ENCODE measurements at places on chromosomes 5 and 9.

DNA sequence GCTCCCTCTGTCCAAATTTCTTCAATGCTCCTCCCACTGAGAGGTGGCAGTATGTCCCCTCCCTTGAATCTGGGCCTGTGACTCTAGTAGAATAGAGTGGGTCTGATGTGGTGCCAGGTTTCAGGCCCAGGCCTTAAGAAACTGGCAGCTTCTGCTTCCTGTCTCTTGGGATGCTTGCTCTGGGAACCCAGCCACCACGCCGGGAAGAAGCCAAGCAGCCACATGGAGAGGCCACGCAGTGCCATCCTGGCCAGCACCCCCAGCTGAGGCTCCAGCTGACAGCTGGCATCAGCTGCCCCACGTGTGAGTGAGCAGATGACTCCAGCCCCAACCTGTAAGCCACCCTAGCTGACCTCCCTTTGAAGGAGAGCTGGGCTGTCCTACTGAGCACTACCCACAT lies 7.3 kb upstream of the TSPAN17 start:
- DNase-seq = no peak

GRCh38 chr5:43941806-43942205 lies 338.8 kb downstream of the NNT start:
- no peak for DNase-seq

GRCh38 chr9:394347-395052 lies 179.8 kb downstream of the DOCK8 start:
- DNase-seq = no peak

GRCh38 chr9:116800885-116801284 lies 113.8 kb downstream of the TRIM32 start:
- DNase-seq = no peak

GRCh38 chr9:14352503-14352902 lies 38.6 kb upstream of the NFIB start:
- DNase-seq = no peak

- DNase-seq = no peak
Measured at GRCh38 chr9:78781681-78782080, 484.8 kb downstream of the PSAT1 start.

DNA sequence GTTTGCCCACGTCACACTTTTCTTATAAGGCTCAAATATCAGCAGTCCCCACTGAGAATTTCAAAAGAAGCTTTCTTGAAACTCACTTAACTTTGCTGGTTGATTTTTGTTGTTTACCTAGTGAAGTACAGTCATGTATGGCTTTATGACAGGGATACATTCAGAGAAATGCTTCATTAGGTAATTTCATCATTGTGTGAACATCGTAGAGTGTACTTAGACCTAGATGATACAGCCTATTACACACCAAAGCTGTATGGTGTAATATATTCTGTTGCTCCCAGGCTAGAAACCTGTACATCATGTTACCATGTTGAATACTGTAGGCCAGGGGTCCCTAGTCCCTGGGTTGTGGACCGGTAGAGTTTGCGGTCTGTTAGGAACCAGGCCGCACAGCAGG lies 177.0 kb downstream of the ARRDC3 start:
- no peak for DNase-seq

GRCh38 chr5:149164731-149165130 lies 23.4 kb downstream of the ABLIM3 start:
- no peak for DNase-seq

- no peak for DNase-seq
Measured at GRCh38 chr5:116514421-116514970, 60.1 kb downstream of the SEMA6A start.

- no peak for DNase-seq
Measured at GRCh38 chr5:72141440-72142355, 34.4 kb downstream of the MAP1B start.

DNA sequence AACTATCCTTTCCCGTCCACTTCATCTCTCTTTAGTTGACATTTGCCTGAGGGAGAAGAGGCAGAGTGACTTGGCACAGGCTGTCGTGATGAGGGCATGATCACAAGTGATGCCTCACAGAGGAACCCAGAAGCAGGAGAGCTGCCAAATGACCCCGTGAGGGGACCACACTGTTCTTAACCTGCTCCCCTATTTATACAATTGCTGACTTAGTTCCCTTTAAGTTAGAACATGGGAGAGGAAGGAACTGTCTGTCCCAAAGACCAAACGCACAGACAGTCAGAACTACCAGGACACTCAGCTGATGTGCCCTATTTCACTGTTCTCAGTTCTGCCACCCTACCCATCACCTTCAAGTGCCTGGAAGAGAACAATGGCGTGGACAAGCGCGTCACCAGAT lies 73.7 kb downstream of the SLC1A3 start:
- DNase-seq = no peak

DNA sequence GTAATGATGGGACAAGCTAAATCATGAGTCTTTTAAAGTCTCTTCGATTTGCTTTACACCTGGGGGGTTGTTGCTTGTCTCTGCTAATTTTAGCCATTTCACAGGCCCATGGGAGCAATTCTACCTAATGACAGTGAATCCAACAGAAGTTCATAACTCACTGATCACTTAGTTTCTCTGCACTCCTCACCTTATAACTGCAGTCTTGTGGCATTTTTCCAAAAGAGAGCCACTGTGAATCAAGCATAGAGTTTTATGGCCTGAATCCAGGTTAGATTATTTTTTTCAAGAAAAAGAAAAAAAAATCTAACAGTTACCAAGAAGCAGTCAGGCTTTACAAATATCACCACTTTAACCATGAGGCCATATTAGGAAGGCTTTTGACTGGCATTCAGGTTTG lies 1.5 kb upstream of the IL7R start:
- no peak for DNase-seq

- DNase-seq = no peak
Measured at GRCh38 chr5:9519537-9519936, 26.3 kb downstream of the SEMA5A start.

DNA sequence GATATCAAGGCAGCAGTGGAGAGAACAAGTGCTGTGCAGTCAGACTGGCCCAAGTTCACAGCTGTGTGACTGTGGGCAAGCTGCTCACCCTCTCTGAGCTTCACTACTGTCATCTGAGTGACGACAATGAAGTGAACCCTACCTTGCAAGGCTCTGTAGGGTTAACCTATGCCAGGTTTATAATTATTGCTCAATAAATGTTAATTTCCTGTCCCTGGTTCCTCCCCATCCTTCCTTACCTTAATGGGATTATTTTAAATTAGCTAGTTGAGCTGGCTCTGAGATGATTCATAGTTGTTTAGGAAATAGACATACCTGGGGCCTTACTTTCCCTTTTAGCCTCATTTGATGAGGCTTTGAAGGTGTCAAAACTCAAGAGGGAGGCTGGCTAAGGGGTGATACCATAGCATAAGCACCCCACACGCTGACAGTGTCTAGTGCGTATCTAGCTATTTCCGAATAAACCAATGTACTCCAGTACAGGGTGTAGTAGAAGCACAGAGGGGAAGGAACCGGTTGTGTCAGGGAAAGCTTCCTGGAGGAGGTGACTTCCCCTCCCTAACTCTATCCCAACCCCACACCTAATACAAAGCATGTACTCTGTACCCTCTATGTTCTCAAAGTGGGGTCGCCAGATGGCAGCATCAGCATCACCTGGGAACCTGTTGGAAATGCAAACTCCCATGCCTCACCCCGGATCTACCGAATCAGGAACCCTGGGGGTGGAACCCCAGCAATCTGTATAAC lies 63.3 kb upstream of the SLC25A51 start:
- DNase-seq = no peak

DNA sequence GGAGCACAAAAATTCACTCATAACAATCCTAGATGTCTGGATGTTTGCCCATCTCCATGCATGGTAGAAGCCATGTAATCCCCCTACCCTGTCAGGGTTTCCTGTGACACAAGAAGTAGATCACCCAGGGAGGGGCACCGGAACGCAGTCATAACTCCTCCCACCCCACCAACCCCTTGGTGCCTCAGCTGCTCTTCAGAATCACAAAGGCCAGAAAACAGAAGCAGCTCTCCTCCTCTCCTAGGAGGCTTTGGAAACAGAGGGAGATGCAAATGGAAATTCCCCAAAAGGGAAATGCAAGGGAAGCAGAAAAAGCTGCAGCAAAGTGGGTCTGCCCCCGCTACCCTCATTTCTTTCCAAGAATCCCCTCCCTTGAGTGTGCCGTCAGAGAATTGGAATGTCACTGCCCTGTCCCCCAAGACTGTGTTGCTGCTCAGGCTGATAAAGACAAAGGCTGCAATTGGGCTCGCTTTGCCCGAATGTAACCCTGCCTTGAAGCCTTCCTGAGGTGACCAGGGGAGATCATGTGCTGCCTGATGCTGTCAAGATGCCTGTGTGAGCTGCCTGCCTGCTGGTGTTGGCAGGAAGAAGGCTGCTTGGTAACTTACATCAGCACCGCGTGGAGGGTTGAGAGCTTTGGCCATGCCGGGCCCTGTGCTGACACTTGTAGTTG lies 65.5 kb upstream of the ABCA1 start:
- DNase-seq = no peak

- no peak for DNase-seq
Measured at GRCh38 chr9:129713402-129713679, 39.5 kb downstream of the PTGES start.

GRCh38 chr9:35395076-35395705 lies 94.7 kb upstream of the RUSC2 start:
- DNase-seq = no peak

GRCh38 chr9:136831720-136832104 lies 10.6 kb upstream of the AJM1 start:
- DNase-seq = no peak

DNA sequence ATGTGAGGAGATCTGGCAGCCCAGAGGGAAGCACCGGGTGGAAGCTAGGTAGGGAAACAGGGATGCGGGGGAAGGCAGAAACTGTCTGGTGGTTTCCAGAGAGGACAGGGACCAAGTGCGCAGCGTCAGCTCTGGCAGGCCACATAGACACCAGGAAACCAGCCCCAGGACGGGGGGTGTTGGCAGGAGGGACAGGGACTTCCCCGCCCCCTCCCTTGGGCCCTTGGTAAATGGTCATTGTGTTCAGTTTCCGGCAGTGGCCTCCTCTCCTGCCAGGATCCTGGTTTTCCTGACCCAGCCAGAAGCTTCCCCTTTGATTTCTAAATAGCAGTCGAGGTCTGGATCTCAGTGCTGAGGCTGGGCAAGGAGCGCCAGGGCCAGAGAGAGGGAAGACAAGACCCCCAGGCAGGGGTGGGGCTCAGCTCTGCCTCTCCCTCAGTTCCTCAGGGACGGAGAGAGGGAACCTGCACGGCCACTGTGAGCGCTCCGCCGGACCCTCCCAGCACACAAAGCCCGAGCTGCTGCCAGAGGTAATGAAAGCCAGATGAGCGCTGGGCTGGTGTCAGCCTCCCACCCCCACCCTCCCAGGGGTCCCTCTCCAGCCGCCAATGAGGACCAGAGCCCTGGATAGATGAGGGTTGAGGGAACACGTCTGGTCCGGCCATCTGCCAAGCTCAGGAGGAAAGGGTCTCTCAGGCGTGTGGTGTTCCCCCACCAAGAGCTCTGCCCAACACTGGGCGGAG lies 1.8 kb downstream of the RALGDS start:
- DNase-seq = no peak

GRCh38 chr5:134392301-134392700 lies 19.4 kb downstream of the CDKN2AIPNL start:
- no peak for DNase-seq

DNA sequence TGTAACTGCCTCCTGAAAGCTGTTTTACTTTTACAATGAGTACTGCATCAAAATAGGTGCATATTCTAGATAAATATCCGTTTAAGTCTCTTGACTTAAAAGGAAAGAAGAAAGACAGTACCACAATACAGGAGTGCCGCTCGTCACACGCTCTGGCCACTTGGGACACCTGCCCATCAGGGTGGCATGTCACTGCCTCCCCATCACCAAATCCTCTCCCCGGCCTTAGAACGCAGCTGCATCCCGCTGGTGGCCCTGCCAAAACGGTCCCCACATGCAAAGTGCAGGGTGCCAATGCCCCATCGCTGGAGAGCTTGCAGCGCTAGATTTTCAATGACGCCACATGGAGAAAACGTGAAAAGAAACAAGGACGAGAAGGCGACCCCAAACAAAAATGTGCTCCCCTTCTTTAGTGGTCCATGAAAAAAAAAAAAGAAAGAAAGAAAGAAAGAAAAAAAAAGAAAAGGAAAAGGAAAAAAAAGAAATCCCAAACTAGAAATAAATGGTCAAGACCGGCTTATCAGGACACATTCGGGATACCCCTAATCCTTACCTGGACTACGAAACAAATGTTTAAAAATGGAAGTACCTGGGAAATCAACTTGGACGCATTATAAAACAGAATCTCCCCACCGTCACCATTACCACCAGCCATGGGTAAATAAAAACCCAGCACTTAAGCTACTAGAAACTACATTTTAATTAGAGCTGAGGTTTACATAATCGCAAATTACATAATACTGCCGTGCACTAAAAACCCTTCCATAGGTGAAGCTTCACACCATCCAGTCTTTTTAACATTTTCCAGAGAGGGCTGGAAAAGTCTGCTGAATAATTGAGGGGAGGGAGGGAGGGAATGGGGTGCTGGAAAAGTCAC lies 1.0 kb downstream of the ANKH start:
- DNase-seq = no peak

DNA sequence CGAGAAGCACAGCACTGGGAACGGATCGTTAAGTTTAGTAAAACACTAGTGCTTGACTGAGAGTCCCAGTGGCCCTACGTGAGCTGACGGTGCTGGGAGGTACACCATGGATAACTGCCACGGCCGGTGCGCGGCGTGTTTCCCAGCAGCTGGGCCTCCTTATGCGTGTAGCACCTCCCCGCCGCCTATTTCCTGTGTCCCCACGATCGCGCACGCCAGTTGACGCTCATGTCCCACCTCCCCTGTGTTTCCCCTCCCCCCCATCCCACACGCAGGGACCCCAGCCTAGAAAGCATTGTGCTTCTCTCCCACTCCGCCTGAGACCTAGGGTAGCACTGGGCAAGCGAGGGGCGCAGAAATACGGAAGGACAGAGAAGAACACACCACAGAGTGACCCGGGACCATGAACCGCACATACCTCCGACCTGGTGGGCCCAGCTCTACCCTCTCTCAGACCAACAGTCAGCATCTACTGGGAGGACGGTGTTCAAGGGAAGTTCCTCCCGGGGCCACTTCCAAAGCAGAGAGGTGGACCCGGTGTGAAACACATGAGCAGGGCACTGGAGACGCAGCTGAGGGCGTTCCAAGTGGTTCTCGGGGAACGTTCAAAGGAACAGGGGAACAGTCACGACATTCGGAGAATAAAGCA lies 45.6 kb downstream of the DBH start:
- DNase-seq = no peak

DNA sequence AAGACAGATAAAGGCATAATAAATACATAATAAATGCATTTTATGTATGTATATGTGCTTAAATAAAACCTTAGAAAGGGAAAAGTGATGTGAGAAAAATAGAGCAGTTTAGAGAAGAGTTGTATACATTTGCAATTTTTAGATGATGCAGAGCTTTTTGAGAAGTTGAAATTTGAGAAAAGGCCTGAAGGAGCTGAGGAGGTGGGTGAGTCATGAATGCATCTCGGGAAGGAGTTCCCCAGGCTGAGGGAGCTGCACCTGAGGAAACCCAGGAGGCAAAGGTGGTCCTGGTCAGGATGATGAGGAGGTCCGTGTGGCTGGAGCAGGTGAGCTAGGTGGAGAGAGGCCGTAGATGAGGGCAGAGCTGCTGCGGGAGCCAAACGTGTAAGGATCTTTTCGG lies 17.4 kb upstream of the CD180 start:
- no peak for DNase-seq

Measured in keratinocyte (primary cell).